Stimulated activated naive CD8-positive, alpha-beta T cell treated with anti-CD3 and anti-CD28 coated beads, Interleukin-15, Interleukin-2, amounts not matched to agents 100 U/mL and 50 U/mL, for 24 hours (primary cell): ENCODE measurements at places on chromosomes 1 and 21.

- DNase-seq = no peak
Observed at GRCh38 chr1:66527686-66528085, 6.3 kb upstream of the SGIP1 start.

GRCh38 chr21:41361786-41362604, at the start of gene MX2:
Gene MX2, plus strand, starts transcription at chr21:41362027. Its CDS starts 14,880 bp downstream, at chr21:41376907.
- peak; percentile 74 for DNase-seq

DNA sequence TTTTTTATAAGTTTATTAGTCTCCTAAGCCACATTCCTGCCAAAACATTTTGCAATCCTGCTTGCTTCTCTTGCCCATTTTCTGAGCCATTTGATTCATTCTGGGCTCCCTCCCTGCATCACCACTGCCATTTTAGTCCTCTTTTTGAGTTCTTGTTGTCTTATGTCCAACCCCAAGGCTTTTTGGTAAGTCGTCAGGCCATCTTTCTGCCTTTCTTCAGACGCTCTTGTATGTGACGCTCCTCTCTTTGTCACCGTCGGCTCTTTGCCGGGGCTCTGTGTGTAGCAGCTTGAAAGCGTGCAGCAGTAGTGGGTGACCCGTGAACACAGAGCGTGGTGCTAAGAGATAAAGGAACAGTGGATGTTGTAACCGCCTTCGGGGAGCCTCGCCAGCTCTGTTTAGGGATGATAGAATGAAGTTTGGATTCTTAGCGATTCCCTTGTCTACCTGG, 14.6 kb downstream of the HUNK start:
- no peak for DNase-seq

DNA sequence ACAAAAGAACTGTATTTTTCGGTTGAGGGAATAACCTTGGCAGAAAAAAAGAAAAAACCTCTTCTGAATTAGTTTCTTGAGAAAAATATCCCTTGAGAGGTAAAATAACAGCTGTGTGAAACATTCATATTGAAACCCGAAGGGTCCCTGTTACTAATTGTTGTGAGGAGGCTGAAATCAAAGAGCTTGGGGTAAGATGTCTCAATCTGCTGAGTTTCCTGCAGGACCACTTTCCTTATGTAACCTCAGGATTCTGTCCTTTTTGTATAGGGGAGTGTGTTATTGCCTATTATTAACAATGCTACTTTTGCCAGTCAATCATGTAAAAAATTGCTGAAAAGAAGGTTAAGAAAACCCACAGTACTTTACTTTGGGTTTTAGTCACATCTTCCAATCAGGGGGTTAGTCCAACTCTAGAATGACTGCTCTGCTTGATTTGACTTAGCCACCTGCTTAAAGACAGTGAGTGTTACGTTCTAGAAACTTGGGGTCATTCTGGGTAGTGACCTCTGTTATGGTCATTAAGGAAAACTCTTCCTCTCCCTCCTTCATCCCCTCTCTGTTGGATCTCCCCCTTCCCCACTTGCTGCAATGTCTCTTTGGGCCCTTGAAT, 138.8 kb downstream of the GIPC2 start:
- DNase-seq = no peak

GRCh38 chr1:81670286-81670685, 130.4 kb upstream of the ADGRL2 start:
- no peak for DNase-seq

GRCh38 chr1:212491454-212491853, 58.7 kb downstream of the NENF start:
- DNase-seq = no peak

GRCh38 chr1:156268336-156268735, 14.3 kb downstream of the SMG5 start:
- no peak for DNase-seq

DNA sequence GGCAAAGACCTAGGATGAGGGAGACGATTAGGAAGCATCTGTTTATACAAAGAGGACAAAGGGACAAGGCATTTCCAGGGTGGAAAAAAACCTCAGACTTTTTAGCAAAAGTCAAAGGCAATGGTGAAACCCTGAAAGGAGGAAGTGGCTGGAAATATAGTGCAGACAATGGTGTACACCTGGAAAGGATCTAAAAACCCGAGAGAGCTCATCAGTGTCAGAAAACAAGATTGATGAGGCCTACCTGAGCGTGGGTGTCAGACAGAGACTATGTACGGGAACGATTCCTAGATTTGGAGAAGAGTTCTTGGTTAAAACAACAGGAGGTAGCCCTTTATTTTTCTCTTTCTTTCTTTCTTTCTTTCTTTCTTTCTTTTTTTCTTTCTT, 68.8 kb upstream of the HUNK start:
- DNase-seq = no peak

- no peak for DNase-seq
Observed at GRCh38 chr1:47766832-47767740, 230.1 kb downstream of the TRABD2B start.

DNA sequence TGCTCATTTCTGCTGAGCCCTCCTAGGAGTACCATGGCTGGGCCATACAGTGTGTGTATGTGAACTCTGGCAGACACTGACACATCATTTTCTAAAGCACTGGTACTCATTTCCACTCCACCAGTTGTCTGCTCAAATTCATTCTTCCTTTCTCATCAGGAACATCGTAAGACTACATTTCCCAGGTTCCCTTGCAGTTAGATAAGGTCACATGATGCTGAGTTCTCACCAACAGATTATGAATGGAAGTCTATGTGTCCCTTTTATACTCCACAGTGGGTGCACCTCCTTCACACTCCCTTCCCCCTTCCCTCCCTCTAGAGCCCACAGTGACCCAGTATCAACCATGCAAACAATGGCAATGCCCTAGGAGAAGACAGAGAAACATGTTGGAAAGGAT, 38.3 kb upstream of the PAX7 start:
- no peak for DNase-seq

DNA sequence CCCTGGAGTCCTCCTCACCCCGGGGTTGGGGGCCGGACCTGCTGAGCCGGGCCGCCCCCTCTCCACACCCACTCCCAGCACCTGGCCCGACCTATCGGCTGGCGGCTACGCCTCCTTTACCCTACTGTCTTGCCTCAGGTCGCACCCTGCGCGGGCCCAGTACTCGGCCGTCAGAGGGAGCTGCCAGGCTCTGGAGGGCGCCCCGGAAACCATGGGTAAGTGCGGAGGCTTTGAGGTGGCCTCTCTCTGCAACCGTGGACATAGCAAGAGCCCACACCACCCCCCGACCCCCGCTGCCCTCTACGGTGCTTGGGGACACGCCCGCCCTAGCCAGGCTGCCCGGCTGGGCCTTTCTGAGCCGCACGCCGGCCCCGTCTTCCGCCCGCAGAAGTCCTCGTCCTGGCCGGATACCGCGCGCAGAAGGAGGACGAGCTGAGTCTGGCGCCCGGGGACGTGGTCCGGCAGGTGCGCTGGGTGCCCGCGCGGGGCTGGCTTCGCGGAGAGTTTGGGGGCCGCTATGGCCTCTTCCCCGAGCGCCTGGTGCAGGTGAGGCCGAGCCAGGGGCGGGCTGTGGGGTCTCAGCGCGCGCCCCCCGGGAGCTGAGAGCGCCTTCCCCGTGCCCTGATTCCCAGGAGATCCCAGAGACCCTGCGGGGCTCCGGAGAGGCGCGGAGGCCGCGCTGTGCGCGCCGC, at the start of gene SH3D21:
SH3D21 (plus strand) TSS at position 159 of the 692 bp plus-strand sequence; CDS start at position 212, 53 bp downstream.
- peak; percentile 64 for DNase-seq

DNA sequence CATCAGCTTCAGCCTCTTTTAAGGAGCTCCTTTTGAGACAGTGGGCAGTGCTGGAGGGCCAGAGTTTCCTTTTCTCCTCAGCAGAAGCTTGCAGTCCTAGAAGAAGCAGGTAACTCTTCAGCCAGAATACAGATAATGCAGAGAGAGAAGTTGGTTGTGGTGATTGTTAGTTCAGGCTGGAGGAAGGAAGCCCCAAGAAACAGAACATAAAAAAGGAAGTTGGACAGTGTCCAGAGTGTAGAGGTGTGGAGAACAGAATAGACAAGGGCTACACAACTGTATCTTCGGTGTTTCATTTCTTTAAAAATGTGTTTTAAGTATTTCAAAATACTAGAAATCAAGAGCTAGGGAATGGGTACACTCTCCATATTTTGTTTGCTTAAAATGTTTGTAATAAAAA, 6.4 kb upstream of the TACSTD2 start:
- no peak for DNase-seq

DNA sequence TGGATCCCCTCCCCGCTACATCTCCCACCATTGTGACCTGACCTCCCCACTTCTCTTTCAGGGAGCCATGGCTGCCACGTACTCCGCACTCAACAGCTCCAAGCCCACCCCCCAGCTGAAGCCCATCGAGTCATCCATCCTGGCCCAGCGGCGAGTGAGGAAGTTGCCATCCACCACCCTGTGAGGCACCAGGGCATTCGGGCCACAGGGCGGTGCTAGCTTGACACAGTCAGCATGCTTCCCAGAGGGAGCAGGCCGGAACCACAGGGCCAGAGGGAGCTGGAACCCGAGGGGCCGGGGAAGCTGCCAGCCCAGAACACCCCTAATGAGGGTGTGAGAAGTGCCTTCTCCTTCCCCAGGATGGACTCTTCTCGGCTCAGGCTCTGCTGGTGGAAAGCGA, 44.5 kb downstream of the RPS6KA1 start:
- no peak for DNase-seq

DNA sequence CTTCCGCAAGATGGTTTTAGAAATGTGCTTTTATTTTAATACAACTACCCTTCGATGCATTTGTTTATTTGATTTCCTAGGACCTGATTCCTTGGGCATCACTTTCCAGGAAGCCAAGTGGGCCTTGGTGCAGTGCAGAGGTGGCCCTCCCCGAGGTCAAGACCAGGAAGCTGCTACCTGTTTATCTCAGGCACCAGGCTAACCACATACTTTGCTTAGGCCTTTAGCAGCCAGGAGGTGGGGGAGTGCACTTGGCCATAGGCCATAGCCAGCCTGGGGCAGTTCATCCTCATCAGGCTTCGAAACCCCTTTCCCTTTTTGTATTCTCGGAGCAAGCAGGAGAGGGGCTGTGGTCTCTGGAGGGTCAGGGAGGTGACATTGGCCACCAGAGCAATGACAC, 45.4 kb downstream of the SMYD2 start:
- DNase-seq = no peak

GRCh38 chr1:89701746-89702241, 68.9 kb downstream of the LRRC8C start:
- peak; percentile 73 for DNase-seq

- no peak for DNase-seq
Observed at GRCh38 chr1:81989524-81989923, 188.8 kb downstream of the ADGRL2 start.

DNA sequence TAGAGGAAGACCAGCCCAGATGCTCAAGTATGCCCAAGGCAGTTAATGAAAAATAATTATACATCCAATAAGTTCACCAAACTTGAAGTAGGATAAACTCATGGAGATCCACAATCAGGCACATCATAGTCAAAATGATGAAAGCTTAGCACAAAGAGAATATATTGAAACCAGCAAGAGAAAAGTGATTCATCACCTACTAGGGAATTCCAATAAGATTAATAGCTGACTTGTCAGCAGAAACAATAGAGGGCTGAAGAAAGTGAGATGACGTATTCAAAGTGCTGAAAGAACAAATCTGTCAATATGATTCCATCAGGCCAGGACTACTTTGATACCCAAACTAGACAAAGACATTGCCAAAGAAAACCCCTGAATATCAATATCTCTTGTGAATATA, 251.7 kb upstream of the BEND5 start:
- no peak for DNase-seq

GRCh38 chr21:29242201-29242600, 56.5 kb upstream of the BACH1 start:
- DNase-seq = no peak

DNA sequence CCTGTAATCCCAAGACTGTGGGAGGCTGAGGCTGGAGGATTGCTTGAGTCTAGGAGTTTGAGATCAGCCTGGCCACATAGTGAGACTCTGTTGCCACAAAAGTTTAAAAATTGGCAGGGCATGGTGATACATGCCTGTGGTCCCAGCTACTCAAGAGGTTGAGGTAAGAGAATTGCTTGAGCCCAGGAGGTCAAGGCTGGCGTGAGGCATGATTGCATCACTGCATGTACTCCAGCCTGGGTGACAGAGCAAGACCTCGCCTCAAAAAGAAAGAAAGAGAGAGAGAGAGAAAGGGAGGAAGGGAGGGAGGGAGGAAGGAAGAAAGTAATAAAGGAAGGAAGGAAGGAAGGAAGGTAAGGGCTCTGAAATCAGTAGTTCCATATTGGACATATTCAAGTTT, 25.0 kb downstream of the GLUL start:
- DNase-seq = no peak

DNA sequence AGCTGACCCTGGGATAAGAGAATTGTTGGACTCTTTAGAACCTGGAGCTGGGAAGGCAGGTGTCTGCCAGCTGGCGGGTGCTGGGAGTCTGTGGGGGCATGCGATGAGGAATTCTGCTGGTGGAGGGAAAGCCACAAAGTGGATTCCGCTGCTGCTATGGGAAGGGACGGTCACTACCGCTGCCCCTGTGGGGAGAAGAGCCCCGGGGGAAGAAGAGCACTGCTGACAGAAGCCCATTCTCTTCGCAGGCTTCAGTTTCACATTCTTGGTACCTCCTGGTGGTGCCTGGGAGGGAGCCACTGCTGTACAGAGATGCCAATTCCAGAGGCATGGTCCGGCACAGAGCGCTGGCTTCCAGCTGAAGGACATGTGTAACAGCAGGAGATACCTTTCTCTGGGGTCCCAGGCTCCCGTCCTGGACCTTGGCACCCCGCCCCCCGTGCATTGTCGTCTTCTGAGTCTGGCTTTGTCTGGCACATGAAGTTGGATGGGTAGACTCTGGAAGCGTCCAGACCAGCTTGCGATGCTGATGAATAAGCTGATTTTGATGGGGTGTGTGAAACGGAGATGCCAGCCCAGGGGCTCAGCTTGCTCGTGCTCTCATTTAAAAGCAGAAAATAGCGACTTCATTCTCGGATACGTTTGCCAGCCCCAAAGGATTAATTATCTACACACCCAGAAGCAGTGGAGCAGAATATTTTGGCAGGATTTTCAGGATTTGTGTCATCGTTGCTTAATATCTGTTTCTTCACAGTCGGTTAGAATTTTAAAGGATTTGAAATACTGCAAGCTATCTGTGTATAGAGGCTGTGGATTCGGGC, 13.2 kb downstream of the PDXK start:
- DNase-seq = no peak
